Hematopoietic multipotent progenitor cell (in vitro differentiated cells): ENCODE measurements at places on chromosomes 7 and 10.

DNA sequence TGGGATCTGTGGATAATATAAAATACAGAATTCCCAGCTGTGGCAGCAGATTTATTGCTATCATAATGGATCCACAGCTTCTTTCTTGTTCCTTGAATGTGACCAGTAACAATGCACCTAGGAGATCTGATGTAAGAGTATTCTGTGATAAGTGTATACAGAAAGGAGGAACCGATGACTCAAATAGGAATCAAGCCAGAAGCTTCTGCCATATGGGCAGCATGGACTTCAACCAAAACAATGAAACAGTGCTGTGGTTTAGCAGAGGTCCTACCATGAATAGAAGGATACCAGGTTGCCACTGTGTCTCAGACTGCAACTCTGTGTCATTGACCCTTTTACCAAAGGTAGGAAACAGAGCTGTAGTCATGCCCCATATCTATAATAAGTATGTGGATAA lies 81.8 kb downstream of the PTPRZ1 start:
- no peak for DNase-seq

DNA sequence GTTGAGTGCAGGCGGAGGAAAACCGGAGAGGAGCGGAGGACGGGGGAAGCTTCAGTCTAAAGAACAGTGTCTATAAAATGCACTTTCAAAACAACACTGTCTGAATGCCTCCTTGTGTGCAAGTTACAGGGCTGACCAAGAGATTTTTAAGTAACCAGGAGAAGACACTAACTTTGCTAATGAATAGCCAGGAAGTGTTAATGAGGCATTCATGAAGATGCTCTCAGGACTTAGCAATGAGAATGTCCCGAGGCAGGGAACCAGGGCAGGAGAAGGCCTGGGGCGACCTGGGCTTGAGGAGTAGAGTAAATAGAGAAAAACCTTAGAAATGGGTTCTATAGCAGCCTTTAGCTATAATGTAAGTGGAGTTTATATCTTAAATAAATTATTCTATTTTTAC lies 312.1 kb downstream of the SKIDA1 start:
- no peak for DNase-seq

DNA sequence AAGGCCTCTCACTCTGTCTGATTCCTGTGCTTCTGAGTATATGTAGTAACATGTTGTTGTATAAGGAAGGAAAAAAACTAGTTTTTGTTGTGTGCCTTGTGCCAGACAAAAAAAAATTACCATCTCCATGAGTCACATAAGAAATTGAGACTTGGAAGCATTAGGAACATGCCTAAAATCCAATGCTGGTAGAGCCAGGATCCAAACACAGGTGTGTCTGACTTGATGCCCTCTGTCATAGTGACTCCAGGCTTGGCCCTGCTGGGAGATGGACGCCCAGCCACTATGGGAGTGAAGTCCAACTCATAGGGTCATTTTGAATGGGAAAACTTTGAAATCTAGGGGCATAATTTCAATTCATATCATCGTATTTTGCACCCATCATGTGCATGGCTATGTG lies 38.0 kb downstream of the PYROXD2 start:
- no peak for DNase-seq

DNA sequence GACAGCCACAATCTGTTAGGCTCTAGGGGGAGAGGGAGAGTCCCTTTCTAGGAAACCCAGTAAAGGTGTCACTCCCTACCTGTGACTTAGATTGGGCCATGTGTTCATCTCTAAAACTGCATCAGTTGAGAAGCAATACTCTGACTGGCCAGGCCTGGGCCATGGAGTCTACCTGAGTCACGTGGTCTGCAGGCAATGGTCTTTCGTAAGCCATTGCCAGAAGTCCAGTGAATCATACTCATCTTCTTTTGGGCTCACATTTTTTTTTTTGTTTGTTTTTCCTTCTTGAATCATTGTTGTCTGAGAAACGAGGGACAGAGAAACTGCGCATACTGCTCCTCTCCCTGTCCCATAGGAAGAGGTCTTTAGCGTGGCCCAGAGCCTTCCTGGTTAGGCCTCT lies 215.6 kb downstream of the CCSER2 start:
- no peak for DNase-seq

GRCh38 chr7:82726038-82726800 lies 282.6 kb upstream of the CACNA2D1 start:
- no peak for DNase-seq

GRCh38 chr10:71860243-71861029 lies 9.4 kb upstream of the PSAP start:
- DNase-seq: peak; percentile 93

GRCh38 chr7:144653449-144653848 lies 182.4 kb downstream of the TPK1 start:
- DNase-seq: no peak

DNA sequence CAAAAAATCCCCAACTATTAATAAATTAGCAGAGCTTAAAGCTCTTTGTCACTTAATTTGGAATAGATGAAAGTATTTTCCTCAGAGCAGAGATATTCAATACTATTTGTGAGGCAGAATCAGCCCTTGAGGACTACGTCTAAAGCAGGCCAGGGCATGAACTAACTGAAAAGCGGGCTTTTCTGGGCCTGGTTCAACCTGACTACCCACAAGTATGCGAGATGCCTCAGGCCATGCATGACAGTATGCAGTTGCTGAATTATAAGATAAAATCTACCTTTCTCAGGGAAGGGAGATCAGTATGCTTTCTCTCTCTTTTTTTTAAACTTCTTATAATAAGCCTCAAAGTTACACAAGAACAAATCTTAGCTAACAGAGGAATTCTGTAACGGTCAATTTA lies 20.1 kb downstream of the TMEM168 start:
- no peak for DNase-seq
